H7 (cell line): ENCODE measurements at places on chromosomes 2 and 18.
A peak's percentile ranks its signal among the peaks of the same experiment; 100 is the strongest.

- no peak for DNase-seq
Measured at GRCh38 chr18:25237571-25238267, 114.2 kb downstream of the ZNF521 start.

GRCh38 chr2:161068670-161069069 is 91.6 kb upstream of the TANK start:
- DNase-seq: no peak

DNA sequence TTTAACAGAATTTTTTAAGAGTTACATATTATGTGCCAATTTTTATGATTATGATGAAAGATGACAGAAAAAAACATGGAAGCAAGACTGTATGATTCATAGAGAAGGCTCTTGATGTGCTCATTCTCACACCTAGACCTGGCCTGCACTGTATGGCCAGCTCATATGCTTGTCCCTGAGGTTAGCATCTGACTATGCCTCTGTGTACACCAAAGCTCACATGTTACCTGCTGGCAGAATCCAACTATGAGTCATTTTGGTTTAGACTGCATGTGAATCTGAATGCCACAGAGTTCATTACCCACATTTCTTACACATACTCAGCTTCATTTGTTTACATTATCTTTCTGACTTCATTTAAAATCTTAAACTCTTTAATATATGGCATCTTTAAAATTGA is 139.0 kb downstream of the DSC3 start:
- no peak for DNase-seq

DNA sequence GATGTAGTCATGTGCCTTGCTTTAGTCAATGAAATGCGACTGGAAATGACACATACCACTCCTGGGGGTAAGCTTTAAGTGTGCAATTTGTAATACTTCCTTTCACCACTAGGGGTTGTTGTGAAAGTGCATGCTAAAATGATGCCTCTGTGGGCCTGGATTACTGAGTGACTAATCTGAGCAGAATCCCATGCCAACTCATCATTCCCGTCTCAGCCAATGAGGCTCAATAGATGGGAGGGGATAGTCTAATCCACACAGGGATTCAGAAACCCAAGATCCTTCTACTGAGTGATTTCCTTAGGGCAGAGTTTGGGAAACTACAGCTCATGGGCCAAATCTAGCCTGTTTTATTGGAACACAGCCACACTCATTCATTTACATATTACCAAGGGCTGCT is 54.0 kb downstream of the HRH4 start:
- peak; percentile 65 for DNase-seq

GRCh38 chr18:43819873-43820272 is 542.6 kb upstream of the SYT4 start:
- DNase-seq: no peak

DNA sequence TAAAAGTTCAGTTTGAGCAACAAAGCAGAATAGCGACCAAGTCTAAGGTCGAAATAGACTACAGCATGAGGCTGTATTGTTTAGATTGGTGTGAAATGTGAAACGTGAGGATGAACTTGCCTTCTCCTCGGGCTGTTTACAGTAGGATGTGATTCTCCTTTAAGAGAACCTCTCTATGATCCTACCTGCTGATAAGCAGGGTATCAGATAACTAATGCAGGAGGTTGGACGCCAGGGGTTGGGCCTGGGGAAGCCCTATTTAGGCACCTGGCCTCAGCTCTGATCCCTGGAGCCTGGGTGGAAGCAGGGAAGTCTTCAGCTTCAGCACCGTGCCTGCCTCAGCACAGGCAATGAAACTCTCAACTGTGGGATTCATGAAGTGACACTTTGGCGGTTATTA is 11.4 kb downstream of the CRYGD start:
- peak; percentile 82 for DNase-seq

DNA sequence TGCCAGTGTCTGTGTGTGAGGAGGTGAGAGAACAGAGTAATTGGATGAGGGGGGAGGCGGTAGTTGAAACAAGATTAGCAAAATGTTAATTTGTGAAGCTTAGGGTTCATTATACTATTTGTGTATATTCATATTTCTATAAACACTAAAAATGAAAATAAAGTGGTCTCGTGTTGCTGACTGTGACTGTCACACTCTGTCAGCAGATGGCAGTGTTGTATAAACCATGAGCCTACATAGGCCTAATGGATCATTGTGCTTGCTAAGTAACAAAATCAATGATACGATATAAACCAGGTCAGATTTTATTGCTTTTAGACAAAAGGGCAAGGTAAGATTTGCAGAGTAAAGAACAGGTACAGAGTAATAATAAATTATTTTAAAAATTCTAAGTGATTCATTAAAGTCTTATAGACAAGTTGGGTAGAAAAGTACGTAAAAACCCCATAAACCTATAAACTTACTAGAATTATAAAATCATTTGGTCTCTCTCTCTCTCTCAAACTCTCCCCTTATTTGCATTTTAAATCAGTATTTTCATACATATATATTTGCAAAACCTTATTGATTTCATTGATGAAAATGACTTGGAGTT is 182.7 kb downstream of the RPIA start:
- no peak for DNase-seq

GRCh38 chr2:102888514-102888913 is 126.7 kb downstream of the TMEM182 start:
- DNase-seq: no peak

DNA sequence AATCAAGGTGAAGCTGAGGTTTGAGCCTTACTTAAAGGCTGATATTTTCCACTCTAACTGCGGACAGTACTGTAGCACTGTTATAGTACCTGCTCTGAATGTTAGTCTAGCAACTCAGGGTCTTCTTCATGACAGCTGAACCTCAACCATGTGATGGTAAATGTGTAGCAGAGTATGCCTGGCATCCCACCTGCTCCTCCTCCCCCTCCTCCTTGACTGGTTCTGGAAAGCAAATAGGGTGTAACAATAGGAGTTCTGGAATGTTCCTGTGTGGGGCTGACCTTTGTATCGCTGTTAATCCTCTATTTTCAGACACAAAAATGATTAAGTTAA is 447 bp upstream of the CCL20 start:
- no peak for DNase-seq

DNA sequence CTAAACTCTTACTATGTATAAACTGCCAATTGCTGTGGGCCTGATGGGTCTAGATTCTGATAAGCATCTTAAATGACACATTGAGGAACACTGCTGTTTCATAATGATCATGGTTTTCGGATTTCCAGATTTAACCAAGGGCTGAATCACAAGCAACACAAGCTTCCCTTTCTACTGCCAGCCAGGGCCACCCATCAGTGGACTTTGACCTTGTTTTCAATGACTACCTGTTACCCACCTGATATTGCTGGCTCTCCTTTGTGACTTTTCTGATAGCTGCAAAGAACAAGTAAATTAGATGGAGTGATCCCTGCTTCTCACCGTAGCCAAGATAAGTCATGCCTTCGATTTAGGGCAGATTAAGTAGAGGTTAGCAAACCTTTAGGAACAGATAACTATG is 259.0 kb downstream of the PAX3 start:
- no peak for DNase-seq

DNA sequence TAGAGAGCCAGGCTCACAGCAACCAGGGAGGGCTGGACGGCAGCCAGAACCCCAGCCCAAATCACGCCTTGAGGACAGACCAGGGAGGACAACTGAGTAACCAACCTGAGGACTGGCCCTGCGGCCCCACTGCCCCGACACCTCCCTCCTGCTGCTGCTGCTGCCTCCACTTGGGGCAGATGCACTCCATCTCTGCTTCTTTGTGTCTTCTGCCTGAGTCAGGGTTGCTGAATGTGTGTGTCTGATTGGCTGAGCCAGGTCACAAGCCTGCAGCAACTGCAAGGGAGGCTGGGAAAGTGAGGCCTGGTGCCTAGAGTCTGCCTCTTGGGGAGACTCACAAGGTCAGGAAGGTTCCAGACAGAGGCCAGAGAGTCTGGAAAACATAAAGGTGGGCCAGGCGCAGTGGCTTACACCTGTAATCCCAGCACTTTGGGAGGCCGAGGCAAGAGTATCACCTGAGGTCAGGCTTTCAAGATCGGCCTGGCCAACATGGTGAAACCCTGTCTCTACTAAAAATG is 83.4 kb downstream of the ZFP36L2 start:
- DNase-seq: peak; percentile 36

DNA sequence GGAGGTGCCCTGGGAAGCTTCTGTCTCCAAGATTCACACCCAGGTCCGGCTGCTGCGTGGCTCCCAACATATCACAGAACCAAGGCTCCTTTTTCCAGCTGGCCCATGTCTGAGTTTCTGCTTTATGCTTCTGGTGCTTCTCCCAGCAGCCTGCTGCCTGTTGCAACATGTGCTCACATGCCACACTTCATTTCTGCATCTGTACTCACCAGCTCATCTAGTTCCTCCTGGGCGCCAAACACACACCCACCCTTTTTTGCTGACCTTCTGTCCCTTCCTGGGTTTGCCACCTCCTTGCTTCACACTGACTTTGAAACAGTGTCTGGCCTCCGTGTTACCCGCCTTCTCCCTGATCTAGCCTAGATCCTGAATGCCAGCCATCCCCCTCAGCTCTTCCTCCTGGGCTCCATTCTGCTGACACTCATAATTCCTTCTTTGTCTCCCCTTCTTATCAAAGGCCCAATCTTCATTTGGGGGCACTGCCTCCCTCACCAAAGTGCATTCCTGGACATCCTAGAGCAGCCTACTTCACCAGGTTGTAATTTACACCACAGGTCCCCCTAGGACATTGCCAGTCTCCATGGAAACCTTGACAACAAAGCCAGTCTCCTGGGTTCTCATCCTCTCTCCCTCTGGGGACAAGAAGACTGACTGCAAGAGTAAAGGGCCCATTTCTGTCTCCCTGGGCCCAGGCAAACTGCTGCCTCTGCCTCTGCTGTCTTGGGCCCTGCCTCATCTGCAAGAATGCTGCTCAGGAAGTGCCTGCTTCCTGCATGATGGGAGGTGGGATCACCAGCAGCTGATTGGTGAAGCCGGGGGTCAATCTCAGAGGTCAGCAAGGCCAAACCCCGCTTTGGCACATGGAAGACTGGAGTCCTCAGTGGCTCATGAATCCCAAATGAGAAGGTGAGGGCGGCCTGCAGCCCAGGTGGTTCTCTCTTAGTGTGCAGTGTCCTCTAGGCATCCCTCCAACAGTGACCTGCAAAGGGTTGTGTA is 13.9 kb upstream of the PROM2 start:
- no peak for DNase-seq
